ENCODE measurements at places on chromosomes 5 and 9. TPM values are rescaled to one million over a fixed set of nuclear protein-coding genes. Genes with fewer than 3 reads are reported as not detected.

PCDHB13 gene
- 4.8 TPM for total RNA-seq

GRCh38 chr5:14167211-14167845 lies 24.2 kb downstream of the TRIO start:
- DNase-seq = no peak

DNA sequence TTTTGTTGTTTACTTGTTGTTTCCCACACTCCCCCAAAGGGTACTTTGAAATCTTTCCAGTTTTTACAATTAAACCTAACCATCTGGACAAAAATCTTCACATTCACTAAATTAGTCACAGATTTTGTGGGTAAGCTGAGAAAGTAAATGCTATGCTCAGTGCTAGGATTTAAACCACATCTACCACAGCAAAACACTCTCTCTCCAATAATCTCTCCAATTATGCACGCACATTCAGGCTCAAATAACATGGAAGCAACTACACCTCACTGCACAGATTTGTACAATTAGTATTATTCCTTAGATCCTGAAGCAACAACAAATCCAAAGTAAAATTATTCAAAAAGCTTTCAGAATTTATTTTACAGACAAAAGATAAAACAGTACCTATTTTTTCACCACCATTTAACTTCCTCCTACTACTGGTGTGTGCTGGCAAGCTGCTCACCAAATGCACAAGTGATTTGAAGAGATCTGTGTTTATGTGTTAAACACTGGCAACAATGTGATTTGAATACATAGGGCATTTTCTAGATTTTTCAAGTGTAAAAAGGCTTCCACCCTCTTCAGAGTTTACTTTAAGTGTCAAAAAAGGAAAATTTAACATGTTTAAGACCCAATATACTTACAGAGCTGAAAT lies 16.6 kb downstream of the ZNF608 start:
- no peak for DNase-seq

SPATA6L gene
- total RNA-seq = 2.4 TPM

DNA sequence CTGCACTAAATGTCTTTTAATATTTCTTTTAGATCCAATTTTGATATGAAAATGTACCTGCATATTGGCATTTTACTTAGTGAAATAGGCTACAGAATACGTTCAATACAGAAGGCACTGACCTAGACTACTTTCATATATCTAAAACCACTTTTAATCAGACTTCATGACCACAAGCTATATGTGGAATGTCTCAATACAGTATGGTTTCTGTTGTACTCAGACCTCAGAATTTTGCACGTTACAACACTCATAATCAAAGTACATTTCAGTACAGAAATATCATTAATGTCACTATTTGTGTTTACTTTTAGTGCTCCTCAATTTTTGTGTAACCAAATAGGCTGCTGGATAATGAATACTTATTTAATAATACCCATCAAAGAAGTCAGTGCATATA lies 74.8 kb downstream of the MEF2C start:
- DNase-seq = no peak

DNA sequence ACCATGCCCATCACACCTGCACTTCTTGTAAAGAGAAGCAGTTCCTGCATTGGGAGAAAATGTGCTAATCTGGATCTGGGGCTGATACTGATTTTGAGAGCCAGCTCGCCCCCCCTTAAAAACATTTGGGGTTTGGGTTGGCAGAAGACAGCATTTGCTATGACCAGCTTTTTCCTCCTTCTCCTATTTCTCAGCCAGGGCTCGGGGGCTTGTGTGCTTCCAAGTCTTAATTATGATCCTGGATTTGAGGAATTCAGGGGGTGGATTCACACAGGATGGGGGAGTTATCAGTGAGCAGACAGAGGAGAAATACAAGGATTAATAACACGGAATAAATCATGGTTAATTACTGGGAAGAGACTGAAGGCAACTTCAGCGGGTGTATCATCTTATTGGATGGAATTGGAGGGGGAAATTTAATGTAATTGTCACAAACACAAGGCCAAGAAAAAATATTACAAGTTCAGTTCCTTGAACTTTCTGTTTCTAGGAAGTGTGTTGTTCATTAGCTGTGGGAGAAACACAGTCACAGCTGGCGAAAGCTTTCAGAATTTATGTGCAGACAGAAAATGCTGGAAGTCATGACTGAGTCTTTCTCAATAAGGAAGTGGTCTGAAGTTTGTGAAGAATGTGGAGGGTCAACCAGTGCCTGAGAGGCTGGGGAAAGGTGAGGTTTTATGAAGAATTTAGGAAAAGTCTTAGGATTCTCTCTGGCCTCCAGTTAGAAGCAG lies 15.3 kb downstream of the C9orf152 start:
- DNase-seq = no peak

GRCh38 chr5:28369418-28369817 lies 1331.0 kb upstream of the CDH9 start:
- no peak for DNase-seq

DNA sequence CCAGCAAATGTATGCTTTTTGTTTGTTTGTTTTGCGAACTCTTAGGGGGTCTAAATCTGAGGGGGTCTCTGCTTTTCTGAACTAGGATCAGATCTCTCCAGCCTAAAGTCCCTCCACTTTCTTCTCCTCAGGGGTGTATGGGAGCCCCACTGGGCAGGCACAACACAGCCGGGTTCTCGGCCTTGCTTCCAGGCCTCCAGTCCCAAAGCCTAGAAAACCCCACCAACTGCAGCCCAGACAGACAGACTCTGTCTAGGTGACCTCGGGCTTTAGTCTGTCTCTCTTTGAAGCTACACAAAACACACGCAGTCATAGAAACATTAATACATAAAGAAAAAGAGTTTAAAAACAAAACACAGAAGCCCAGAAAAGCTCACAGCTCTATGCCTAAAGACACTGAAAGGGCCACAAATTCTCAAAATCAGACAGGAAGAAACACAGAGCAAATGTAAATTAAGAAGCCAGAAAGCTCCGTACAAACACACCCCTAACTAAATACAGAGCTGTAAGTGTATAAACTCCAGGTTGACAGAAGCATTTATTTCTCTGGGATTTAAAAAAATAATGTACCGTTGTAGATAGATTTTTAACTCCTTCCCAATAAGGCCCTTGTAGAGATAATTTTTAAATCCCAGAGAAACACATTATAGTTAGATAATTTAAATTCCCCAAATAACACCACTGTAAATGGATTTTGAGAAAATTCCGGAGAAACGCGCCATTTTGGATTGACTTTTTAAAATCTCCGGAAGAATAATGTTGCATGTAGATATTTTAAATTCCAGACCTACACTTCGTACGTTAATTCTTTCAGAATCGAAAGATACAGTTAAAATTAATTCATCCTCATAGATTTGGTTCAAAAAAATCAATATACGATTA lies 2.0 kb downstream of the PITX1 start:
- DNase-seq = no peak

BTNL8 gene
- total RNA-seq = 0.43 TPM

DNA sequence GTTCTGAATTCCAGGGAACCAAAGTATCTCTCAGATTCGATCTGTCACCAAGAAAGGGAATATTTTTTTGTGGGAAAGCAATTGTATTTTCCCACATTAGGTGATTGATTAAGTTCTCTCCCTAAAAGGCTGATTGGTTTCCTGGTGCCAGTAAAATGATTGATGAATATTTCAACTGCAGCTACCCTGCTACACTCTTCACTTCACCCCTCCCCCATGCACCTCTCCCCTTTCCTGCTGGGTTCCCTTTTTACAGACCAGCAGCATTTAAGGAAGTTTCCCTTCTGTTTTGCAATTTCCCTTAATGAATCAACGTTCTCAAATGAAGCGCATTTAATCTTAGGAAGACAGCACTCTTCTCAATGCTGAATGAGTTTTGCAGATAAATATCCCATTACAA lies 13.1 kb downstream of the NR6A1 start:
- DNase-seq = no peak

DNA sequence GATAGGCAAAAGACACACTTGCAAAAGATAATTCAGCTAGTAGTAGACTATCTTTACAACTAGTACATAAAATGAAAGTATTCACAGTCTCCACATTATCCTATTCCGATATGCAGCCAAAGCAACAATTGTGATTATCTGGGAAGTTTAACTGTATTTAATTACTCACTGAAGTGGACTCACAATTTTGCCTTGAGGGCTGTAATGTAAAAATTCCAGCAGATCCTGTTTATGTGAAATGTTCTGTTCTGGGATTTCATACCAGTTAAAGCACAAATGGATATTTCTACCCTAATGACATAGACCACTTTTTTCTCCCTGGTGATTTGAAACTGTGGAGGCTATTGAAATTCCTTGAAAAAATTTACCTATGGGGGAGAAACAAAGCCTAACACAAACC lies 474.4 kb upstream of the EDIL3 start:
- DNase-seq = no peak

C5orf58 gene
- not detected for total RNA-seq

- DNase-seq = no peak
Observed at GRCh38 chr9:13110766-13111417, 168.6 kb downstream of the MPDZ start.

TRIP13 gene
- 0.57 TPM for total RNA-seq

NR5A1 gene
- total RNA-seq = not detected

ERP44 gene
- 14.8 TPM for total RNA-seq

DNA sequence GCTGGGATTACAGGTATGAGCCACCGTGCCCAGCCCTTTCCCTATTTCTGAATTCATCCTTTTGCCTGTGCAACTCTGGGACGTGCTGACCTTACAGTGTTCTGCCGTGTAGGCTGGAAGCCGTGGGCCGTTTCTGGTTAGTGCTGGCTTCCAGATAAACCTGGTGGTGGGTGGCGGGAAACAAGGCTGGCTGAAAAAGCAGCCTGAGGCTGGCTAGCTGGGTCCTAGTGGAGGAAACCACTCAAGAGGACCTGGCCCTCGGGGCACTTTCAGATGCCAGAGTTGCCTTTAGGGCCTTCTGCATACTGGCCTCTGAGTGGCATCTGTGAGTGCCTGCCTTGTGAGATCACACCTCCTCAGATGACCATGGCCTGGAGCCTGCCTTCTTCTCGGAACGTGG lies 26.9 kb downstream of the GALNT12 start:
- DNase-seq = no peak
